LNCaP clone FGC (cell line): ENCODE measurements at places on chromosomes 1 and 21.

- no peak for DNase-seq
These were observed 15.9 kb upstream of the CGN start for GRCh38 chr1:151495316-151495715.

DNA sequence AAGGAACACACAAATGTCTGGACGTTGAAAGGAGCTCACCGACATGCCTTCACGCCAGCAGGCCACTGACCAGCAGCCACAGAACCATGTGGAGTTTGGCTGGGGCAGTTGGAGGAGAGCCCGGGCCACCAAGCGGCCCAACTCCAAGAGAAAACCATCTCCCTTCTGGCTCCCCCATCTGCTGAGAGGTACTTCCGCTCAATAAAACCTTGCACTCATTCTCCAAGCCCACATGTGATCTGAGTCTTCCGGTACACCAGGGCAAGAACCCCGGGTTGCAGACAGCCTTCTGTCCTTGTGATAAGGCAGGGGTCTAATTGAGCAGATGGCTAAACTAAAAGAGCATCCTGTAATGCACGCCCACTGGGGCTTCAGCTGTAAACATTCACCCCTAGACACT is 24.4 kb downstream of the RGS4 start:
- no peak for DNase-seq

- no peak for DNase-seq
These were observed 449.1 kb downstream of the PTPRU start for GRCh38 chr1:29685387-29685786.

DNA sequence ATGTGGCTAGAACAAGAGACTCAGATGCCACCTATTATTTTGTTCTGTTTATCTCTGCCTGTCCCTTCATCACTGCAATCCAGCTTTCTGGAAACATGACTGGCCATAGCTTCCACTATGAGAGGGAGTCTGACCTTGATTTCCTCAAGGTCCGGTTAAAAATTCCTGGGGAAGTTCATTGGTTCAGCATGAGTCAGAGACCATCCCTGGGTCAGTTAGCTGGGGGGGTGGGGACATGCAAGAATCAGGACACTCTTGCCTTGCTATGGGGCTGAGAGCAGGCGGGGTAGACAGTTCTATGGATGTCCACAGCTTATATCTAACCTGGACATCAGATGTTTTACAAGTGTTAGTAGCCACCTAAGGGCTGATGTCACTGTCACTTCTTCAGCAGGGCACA is 81.1 kb downstream of the TENT5C start:
- DNase-seq: no peak

- DNase-seq: no peak
These were observed 164.5 kb downstream of the TOMM20 start for GRCh38 chr1:234963904-234964702.

DNA sequence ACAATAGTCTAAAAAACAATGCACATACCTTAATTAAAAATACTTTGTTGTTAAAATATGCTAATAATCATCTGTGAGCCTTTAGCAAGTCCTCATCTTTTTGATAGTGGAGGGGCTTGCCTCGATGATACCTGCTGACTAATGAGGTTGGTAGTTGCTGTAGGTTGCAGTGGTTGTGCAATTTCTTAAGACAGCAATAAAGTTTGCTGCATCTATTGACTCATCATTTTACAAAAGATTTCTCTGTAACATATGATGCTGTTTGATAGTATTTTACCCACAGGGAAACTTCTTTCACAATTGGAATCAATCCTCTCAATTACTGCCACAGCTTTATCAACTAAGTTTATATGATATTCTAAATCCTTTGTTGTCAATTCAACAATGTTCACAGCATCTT is 7.6 kb downstream of the C1orf87 start:
- no peak for DNase-seq
